ENCODE measurements at places on chromosomes 2 and 18. TPM values are rescaled to one million over a fixed set of nuclear protein-coding genes. Genes with fewer than 3 reads are reported as not detected.

NT5C1B gene
- total RNA-seq: not detected

NT5DC4 gene
- 0.33 TPM for total RNA-seq

TUBB8B gene
- total RNA-seq: not detected

APOB gene
- not detected for total RNA-seq

FIGN gene
- total RNA-seq: 2.7 TPM

PAIP2B gene
- total RNA-seq: 0.65 TPM

CYRIA gene
- 5.5 TPM for total RNA-seq

CYP26B1 gene
- total RNA-seq: 1.1 TPM

ADI1 gene
- total RNA-seq: 34.9 TPM

DSG1 gene
- not detected for total RNA-seq

TRIM54 gene
- total RNA-seq: 0.10 TPM
